SJCRH30 (cell line): ENCODE measurements at places on chromosomes 1 and 21. TPM values are rescaled to one million over a fixed set of nuclear protein-coding genes. Genes with fewer than 3 reads are reported as not detected.

The OR2L2 gene
- not detected in 2 replicates for total RNA-seq

The FYB2 gene
- not detected in 2 replicates for total RNA-seq

The LCE4A gene
- total RNA-seq: not detected in 2 replicates

The TMEM269 gene
- total RNA-seq: 0.05 and 0.06 TPM in 2 replicates

The KRTAP10-10 gene
- total RNA-seq: not detected in 2 replicates

The SLC2A5 gene
- total RNA-seq: not detected in 2 replicates

The SH3BGRL3 gene
- total RNA-seq: 41.5 and 43.4 TPM in 2 replicates

DNA sequence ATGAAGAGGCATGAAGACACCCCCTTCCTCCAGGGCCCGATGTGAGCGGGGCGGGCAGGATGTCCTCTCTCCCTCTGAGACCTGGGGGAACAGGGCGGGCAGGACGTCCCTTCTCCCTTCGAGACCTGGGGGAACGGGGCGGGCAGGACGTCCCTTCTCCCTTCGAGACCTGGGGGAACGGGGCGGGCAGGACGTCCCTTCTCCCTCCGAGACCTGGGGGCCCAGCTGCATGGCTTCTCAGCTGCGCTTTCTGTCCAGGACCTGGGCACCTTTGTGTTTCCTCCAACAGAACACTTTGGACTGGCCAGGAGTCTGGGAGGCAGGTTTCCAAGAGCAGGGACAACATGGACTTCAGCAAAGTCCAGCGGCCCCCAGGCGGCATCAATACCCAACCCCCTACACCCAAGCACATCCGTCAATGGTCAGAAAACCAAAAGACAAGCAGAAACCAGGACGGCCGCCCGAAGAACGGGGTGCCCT lies 30.8 kb upstream of the ADARB1 start:
- DNase-seq: no peak

GRCh38 chr1:6614019-6614928 lies 743 bp downstream of the PHF13 start:
- DNase-seq: peak; percentile 68

GRCh38 chr1:217097819-217098218 lies 374.6 kb upstream of the ESRRG start:
- no peak for DNase-seq

GRCh38 chr1:83620016-83620415 lies 378.9 kb downstream of the TTLL7 start:
- DNase-seq: no peak

GRCh38 chr1:1687846-1688245 lies 4.7 kb downstream of the SLC35E2B start:
- DNase-seq: no peak

GRCh38 chr1:195584870-195585624 lies 1023.2 kb downstream of the KCNT2 start:
- no peak for DNase-seq

- no peak for DNase-seq
Measured at GRCh38 chr1:230824551-230824918, 43.8 kb downstream of the C1orf198 start.

GRCh38 chr1:218760601-218761570 lies 412.8 kb upstream of the LYPLAL1 start:
- no peak for DNase-seq

DNA sequence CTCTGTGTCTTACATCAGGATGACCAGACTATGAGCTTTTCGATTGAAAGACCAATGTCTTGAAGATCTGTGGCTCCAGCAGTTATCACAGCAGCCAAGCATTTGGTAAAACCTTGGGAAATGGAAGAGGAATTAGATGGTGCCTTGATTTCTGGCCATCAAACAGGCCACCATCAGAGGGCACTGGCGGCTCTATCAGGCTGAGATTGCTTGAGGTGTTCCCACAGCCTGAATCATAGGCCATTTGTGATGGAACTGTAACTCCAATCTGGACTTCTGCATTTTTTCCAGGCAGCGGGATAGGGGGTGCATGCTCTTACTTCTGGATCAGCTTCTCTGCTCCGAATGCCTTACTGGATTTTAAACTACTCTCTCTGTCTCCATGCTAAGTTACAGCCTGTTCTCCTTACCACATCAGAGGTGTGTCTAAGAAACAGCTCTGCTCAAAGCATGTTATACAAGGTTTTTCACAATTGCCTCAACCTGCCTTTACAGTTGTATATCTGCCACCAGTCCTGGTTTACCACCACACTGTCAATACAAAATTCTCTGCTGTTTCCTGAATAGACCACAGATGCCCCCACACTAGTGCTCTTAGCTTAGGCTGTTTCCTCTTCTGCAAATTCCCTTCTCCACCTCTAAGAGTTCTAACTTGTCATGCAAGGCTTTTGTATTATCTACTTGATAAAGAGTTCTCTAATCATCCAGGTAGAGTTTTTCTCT lies 180.9 kb downstream of the PTGER3 start:
- DNase-seq: no peak

- DNase-seq: no peak
Measured at GRCh38 chr21:39363607-39364555, 15.0 kb upstream of the HMGN1 start.

DNA sequence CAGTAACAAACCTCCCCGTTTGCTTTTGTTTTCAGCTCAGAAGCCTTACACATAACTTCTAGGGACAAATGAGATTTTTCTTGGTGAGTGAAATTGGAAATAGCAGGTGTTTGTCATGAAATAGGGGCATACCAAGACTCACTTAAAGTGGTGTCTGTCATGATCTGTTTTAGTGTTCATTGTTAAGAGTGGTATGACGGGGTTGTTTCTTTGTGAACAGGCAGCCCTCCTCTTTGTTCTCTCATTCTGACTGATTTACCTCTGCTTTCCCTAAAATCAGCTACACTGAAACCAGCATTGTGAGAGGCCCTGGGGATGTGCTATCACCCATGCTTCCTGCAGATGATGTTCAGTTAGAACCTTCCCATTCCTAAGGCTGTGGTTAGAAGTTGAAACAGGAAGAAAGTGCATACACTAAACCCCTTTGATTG lies 2.5 kb upstream of the ERO1B start:
- DNase-seq: no peak

- DNase-seq: peak; percentile 12
Measured at GRCh38 chr1:181789395-181789794, 272.1 kb downstream of the ZNF648 start.

DNA sequence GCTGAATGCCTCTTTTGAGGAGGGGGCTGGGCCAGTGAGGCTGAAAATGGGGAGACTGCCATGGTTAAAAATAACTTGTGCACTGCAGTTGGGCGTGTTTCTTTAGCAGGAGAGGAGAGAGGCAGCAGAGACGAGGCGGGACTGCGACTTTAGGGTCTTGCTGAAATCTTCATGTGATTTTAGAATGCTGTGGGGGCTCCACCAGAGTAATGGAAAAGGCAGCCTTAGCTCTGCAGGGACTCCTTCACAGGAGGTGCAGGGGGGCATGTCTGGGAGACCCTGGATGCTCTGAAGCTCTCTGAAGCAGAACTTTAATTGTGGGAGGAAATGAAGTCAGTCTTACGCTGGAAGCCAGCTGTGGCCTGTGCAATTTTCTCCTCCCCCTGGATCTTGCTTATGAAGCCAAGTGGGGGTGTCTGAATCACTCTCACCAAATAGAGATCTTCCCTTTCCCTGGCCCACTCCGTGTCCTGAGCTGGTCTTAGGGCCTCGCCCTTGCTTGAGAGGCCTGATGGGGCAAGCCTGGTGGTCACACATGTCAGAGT lies 60.8 kb downstream of the NDUFS5 start:
- DNase-seq: no peak

- DNase-seq: no peak
Measured at GRCh38 chr1:22089134-22089571, 36.6 kb downstream of the CDC42 start.

- no peak for DNase-seq
Measured at GRCh38 chr1:86714561-86715244, 10.3 kb downstream of the SH3GLB1 start.

DNA sequence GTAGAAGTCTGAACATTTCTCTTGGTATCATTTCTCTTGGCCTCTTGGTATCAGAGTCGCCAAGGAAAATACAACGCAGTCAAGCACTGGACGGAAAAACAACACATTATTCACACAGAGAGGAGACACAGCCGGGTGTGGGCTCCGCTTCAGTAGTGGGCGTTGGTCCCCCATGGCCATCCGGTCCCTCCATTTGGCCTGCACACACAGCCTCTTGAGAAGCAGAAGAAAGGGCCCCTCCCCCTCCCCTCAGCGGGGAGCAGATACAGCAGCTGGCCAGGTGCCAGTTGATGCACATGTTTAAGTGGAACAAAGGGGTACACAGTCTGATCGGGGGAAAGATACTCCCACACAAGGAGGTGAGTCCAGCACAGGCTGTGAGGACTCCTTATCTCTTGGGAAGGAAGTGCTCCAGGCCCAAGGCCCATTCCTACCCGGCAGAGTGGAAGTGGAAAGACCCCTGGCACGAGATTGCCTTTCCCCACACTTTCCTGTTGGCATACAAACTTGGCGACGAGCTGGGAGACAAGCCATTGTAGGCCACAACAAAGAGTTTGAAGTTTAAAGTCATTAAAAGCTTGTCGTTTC lies 311.3 kb downstream of the FAM72C start:
- DNase-seq: no peak

GRCh38 chr1:48943826-48944225 lies 167.1 kb upstream of the BEND5 start:
- no peak for DNase-seq

DNA sequence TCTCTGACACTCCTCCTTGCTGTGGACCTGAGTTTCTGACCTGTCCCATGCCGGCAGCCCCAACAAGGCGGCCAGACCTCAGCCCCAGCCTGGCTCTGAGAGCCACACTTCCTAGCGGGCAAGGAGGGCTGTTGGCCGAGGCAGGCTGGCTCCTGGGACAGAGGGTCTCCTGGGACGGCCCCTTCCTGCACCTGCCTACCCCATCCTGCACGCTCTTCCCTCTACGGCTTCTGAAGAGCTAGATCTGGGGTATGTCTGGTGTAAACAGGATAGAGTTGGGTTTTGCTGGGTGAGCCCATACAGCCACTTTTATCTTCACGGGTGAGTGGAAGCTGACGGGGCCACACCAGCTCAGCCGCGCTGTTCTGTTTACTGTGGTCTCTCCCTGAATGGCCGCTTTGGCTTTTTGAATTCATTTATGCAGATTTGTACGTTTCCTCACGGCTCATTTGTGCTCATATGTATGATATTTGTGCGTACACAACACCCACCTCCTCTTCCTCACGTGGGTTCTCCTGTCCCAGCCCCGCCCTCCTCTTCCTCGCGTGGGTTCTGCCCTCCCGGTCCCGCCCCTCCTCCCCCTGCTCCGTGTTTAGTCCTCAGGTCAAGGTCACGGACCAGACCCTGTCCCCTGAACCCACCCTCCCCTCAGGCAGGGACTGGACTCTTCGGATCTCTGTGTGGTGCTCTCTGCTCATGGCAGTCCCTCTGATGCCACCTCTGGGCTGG lies 34.7 kb upstream of the POFUT2 start:
- no peak for DNase-seq

GRCh38 chr1:38297246-38297645 lies 250.7 kb upstream of the POU3F1 start:
- no peak for DNase-seq

DNA sequence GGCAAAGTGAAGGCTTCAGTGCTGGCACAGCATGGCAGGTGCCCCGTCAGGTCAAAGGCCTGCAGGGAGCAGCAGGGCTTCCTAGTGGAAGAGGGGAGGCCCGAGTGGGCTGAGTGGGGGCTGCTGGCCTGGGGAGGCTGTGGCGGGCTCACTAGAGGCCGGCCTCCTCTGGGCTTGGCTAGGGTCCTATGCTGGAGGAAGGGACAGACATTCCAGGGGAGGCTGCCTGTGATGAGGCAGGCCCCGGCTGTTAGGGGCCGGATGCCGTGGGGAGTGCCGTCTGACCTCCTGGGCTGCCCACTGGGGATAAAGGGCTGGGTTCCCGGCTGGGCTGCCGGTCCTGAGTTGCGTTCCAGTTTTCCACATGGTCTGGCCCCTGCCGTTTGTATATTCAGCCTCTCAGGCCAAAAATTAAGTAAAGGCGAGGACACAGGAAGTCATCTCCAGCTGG lies 21.1 kb downstream of the PRXL2B start:
- DNase-seq: no peak

DNA sequence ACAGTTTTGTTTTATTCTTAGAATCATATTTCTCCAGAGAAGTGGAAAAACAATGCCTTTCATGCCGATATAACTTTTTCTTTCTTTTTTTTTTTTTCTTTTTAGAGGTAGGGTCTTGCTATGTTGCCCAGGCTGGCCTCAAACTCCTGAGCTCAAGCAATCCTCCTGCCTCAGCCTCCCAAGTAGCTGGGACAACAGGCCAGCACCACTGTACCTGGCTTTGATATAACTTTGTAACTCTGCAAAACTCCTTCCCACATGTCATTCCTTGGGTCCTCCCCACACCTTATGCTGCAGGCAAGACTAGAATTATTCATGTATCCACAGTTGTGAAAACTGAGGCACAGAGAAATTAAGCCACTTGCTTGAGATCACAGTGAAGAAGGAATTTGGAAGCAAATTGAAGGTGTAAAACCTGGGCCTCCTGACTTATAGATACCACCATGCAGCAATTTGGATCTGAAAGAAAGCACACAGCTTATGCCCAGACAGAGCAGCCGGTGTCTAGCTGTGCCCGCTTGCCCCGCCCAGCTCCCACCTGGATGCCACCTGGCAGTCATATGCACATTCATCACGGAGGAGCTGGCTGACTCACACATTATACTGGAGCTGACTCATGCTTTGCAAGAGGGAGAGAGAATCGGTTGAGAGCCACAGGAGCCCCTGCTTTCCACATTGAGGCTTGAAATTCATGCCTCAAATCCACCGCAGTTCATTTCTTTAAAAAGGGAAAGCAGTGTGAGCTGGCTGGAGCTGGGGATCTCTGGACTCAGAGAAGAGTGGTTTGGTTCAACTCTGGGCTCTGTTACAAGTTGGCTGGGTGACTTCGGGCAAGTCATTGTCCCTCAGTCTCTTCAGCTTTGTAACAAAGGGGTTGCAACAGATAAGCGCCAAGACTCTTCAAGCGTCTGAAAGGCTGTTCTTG lies 8.3 kb upstream of the SLC2A1 start:
- no peak for DNase-seq

DNA sequence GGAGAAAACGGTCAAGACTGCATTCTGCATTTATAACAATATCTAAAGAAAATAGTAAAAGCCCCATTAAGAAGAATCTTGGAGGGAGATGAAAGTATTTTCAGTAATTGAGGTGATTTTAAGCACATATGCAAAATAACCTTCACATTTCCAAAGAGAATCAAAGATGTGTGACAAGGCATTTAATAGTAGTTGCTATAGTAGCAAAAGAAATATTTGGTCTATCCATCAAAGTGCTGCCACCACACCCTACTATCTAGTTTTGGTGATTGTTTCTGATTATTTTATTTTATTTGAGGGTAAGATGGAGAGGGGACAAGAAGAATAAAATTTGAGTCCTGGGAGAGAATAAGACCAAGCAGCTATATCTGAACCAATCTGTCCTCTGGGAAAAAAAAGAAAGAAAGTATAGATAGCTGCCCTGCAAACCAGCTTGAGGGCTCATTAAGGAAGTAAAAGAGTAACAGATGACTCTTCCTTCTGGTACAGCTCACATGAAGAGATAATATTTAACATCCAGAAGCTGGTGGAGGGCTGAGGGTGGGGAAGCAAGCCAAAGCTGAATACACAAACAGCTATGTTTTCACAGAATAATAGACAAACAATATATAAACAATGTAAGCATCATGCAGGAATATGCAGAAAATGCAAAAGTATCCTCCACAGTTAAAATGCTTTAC lies 47.2 kb upstream of the RASAL2 start:
- DNase-seq: no peak

- DNase-seq: no peak
Measured at GRCh38 chr1:112790920-112791722, 76.0 kb upstream of the PPM1J start.

GRCh38 chr1:245310571-245311531 lies 156.1 kb downstream of the KIF26B start:
- DNase-seq: peak; percentile 64
